Pulmonary artery endothelial cell (primary cell): ENCODE measurements at places on chromosomes 12 and 14. TPM values are rescaled to one million over a fixed set of nuclear protein-coding genes. Genes with fewer than 3 reads are reported as not detected.

DNA sequence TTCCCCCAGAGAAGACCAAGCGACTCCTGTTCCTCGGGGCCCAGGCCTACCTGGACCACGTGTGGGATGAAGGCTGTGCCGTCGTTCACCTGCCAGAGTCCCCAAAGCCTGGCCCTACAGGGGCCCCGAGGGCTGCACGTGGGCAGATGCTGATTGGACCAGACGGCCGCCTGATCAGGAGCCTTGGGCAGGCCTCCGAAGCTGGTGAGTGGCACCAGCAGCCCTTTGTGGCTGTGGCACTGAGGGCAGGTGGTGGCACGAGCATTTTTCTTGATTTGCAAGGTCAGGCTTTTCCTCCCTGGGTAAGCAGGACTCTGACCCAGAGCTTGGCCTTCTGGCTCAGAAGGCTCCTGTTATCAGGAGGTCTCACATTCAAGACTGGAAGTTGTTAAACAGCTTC lies 2.7 kb downstream of the SIVA1 start:
- no peak for DNase-seq

- DNase-seq = no peak
Measured at GRCh38 chr12:120702637-120703036, 7.6 kb upstream of the UNC119B start.

Gene BORCS5
- 6.1 and 9.3 TPM in 2 replicates for total RNA-seq

Gene CRIP2
- total RNA-seq = 166 and 183 TPM in 2 replicates

Gene TAS2R42
- not detected in 2 replicates for total RNA-seq
